ENCODE measurements at places on chromosomes 2 and 18. TPM values are rescaled to one million over a fixed set of nuclear protein-coding genes. Genes with fewer than 3 reads are reported as not detected.

- DNase-seq = no peak
Observed at GRCh38 chr2:199847181-199847864, 3.7 kb downstream of the FTCDNL1 start.

The RGPD3 gene
- total RNA-seq = 0.09 TPM

DNA sequence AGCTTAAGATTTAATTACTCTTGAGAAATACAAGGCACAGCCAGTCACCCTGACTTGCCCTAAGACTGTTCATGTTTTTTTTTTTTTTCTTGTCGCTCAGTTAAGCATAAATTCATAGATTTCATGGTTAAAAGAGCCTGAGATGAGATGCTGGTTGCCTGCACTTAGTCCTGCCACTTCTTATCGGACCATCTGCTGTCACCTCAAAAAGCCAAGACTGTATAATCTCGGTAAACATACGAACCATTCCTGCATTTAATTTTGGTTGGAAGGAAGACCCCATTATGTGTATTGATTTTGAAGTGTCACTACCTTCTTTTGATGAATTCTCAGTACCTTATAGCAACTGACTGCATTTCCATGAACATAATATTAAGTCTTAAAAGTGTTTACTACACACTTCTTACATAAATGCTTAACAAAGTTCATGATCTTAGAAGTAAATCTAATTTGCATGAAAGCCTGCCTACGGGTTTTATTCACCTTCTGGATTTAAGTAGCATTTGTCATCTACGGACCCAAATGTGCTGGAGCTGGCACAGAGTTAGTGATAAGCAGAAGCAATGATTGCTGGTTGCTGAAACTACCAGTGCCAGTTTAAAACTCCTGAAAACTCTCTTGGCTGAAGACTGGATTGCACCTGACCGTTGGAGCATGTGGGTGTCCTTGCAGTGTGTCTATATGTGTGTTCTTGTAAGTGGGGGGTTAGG lies 843.4 kb downstream of the TMEM182 start:
- DNase-seq = no peak

DNA sequence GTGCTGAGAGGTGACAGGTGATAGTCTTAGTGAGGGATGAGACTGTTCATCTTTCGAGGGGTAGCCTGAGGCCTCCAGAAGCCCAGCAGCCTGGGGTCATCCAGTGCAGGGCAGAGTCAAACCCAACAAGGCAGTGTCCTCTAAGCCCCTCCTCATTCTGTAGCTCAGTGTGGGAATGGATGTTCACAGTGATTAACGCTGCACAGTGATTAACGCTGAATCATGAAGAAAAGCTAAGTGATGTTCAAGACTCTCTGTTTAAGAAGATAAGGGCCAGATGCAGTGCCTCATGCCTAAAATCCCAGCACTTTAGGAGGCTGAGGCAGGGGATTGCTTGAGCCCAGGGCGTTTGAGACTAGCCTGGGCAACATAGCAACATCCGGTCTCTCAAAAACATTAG lies 56.3 kb upstream of the LAPTM4A start:
- DNase-seq = no peak
